ENCODE measurements at places on chromosomes 13 and 19.
A peak's percentile ranks its signal among the peaks of the same experiment; 100 is the strongest.

GRCh38 chr19:49896863-49897621, at the start of gene IL4I1:
Gene IL4I1 (minus strand): TSS chr19:49896887. CDS start chr19:49896160, 727 bp downstream.
- peak; percentile 70 for DNase-seq

GRCh38 chr13:72637561-72637960, 89.9 kb downstream of the MZT1 start:
- DNase-seq = no peak

- no peak for DNase-seq
Measured at GRCh38 chr13:110538632-110539031, 22.9 kb downstream of the RAB20 start.

GRCh38 chr13:88745011-88745410, 1073.8 kb downstream of the SLITRK5 start:
- no peak for DNase-seq

GRCh38 chr13:109783447-109783814, 3.0 kb downstream of the IRS2 start:
- DNase-seq = no peak

- DNase-seq = no peak
Measured at GRCh38 chr19:32206065-32206464, 139.3 kb upstream of the ZNF507 start.

DNA sequence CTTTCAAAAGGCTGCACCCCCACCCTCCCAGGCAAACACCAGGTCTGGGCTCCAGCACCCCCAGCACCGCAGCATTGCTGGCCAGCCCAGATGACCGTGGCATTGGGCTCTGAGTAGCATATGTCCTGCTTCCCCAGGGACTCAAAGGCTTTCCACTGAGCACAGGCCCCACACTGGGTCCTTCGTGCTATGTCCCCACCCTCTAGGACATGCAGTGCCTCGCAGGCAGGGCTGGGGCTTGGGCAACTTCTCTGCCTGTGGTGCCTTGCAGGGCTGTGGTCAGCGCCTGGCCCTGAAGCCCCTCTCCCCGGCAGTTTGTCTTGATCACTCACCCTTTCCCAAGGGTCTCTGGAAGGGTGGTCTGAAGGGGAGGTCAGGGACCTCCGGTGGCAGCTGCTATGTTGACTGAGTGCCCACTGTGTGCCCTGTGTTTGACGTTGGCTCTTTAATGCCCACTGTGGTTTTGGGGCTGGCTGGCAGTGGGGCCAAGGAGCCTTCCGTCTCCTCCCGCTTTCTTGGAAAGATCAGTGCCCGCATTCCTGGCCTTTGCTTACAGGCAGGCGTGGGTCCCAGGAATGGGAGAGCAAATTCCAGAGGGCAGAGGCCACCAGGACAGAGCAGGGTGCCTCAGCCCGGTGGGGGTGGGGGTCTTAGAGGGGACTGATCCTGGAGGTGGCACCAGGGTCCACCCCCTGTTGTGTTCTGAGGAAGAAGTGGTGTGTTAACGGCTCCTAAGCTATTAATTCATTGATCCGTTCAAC, 20.3 kb upstream of the CRTC1 start:
- DNase-seq = no peak

DNA sequence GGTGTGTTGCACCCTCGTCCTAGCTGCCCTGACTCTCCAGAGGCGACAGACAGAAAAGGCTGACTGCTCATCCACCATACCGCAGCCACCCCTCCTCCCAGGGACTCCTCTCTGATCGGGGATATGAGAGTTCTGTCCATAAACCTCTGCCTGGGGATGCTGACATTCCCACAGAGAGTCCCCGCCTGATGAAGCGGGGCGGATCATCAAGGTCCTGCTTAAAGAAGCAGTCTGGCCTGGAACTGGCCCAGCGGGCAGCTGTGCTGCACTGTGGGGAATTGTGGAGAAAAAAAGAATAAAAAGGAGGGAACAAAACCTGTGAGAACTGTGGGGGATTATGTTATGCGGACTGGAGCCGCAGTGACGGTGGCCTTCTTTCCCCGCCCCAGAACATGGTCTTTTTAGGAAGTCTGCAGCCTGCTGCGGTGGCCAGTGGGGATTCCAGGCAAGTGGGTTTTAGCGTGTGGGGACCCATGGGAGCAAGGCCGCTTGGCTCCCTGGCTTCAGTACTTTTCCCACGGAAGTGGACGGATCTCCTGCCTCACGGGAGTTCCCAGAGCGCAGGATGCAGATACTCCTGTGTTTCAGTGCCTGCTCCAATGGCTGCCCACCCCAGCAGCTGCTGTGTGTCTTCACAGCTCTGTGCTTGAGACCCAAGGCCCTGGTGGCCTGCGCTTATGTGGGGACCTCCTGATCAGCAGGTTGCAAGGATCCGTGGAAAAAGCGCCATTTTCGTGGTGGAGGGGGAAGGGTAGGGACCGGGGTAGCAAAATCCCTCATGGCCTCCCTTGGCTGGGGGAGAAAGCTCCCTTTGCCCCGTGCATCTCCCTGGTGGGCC, 1456.2 kb upstream of the SLC10A2 start:
- no peak for DNase-seq

GRCh38 chr19:15471639-15472101, 7.3 kb upstream of the RASAL3 start:
- no peak for DNase-seq

DNA sequence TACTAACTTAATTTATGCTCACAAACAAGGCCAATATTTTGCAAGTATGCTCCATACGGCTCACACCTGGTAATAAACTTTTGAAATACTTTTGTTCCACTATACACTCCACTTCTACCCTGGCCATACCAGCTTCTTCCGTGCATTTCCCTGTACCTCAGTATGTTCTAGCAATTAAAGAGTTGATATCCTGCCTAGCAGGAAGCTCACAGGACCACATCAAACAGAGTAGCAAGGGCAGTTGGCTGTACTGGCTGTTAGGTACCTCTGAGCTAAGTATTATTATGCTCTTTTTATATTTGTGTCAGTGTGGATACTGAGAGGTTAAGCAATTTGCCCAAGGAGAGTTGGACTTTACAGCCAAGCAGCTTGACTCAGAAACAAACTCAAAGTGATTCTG, 257.7 kb downstream of the SLITRK6 start:
- DNase-seq = no peak

- peak; percentile 60 for DNase-seq
Measured at GRCh38 chr13:99220199-99220935, 19.7 kb downstream of the UBAC2 start.

- no peak for DNase-seq
Measured at GRCh38 chr19:11031421-11032070, 57.7 kb upstream of the LDLR start.

DNA sequence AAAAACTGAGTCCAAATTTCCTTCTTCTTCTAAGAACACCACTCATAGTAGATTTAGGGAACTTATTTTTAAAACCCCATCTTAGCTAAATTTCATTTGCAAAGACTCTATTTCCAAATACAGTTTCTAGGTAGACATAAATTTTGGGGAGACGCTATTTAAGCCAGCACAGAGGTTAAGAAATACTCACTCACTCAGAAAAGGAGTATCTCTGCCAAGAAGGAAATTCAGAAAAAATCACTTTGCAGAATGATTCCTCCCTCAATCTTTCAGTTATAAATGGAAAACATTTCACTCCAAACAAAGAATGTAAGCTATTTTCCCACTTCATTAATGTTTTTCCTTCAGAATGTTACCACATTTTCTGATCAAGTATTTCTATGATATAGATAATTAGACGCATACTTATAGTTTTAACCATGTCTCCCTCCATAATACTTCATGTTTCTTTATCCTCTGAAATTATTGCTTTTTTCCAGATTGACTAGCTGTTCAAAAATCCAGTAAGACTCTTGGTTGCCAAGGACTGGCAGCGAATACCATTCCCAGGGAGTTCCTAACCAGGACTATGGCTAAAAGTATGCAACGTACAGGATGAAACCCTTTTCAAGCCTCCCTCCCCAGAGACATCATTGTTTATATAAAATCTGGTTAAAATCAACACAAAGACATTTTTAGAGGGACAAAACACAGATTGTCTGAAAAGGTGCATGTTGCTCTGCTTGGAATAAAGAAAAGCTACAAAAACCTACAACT, 52.5 kb upstream of the RXFP2 start:
- DNase-seq = no peak

DNA sequence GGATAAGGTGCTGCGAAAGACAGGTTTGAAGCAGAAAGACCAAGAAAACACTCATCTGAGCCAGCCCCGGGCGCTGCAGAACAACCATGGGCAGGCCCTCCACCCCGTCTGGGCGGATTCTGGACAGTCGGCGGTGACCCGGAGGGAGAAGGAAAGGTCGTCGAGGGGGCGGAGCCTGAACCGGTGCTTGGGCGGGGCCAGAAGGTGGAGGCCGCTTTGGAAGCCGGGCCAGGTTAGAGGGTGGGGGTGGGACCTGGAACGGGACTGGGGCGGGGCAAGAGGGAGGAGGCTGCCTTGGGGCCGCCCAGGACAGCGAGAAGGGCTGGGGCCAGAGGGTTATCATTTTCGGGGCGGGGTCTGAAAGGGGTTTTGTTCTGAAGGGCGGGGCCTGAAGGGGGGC, 5.0 kb upstream of the ZNF765 start:
- no peak for DNase-seq

DNA sequence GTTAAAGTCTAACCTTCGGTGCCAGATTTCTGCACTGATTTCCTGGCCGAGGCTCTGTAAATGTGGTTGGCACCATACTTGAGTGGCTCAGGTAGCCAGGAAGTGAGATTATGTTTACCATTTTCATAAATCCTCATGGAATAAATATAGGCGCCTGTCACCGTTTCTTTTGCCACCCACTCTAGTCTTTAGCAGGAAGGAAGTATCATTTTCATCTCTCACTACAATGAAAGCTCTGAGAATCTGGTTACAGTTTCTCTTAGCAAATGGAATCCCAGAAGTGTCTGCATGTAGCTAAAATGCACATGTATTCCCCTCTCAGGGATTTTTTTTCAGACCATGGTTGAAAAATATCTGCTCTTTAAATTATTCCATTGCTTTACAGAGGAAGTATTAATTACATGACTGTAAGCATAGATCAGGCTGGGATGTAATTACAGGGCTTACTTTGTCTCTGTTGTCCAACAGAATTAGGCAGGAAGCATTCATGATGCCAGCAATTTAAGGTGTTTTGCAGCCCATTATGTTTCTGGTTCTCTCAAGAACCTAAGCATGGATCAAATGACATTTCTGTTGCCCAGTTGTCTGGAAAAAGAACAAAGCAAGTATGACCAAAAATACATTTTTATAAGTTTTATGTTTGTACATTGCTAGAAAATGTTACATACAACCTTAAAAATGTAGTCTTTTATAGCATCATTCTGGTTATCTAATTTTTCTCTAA, 221.7 kb upstream of the SPRY2 start:
- no peak for DNase-seq

DNA sequence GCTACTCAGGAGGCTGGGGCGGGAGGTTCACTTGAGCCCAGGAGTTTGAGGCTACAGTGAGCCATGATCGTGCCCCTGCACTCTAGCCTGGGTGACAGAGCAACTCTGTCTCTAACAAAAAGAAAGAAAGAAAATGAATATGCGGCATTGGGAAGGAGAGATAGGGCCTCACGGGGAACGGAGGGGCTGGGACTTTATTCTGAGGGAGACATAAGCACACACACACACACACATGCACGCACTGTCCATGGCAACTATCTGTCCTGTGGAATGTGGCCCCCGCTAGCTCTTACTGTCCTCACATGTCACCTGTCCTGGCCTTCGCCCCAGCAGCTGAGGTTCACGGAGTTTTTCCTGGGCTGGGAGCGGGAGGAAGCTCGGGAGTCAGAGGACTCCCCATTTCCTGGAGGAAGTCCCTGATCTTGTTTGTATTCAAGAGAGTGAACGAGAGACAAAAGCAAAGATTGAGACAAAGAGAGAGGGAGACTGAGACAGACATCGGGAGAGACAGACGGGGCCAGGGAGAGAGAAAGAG, 654 bp downstream of the STAP2 start:
- no peak for DNase-seq

- DNase-seq = no peak
Measured at GRCh38 chr13:79831556-79831955, 350.6 kb downstream of the NDFIP2 start.

GRCh38 chr19:3774621-3775373, 2.8 kb upstream of the RAX2 start:
- DNase-seq = no peak

GRCh38 chr19:1754636-1755466, 1.5 kb downstream of the ONECUT3 start:
- DNase-seq = no peak

GRCh38 chr19:14248578-14249011, 42.6 kb upstream of the ADGRL1 start:
- DNase-seq = peak; percentile 25

GRCh38 chr13:113053801-113054604, 51.6 kb upstream of the F7 start:
- DNase-seq = no peak

- DNase-seq = no peak
Measured at GRCh38 chr19:54275951-54276350, 5.0 kb downstream of the LILRB2 start.

DNA sequence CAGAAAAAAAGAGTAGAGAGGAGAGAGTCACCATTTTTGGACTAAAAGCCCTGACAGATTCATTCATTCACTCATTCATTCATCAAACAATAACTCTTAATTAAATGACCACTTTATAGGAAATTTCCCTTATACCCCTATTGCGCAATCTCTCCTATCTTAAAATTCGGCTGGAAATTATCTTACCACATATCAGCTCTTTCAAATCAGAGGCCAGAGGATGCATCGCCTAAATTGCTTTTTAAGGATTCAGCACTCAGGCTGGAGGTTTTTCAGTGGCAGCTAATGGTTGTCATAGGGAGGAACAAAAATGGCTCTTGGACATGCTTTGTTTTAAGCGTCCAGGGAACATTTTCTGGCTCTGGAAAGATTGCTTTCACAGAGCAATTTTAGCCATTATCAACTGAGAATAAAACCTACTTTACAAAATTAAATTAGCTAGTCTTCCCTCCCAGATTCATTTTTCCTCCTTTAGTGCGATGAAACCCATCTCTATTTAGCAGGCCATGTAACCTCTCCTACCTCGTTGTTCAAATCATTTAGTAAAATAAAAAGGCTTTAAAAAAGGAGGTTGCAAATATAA, 115.2 kb downstream of the OLFM4 start:
- no peak for DNase-seq

DNA sequence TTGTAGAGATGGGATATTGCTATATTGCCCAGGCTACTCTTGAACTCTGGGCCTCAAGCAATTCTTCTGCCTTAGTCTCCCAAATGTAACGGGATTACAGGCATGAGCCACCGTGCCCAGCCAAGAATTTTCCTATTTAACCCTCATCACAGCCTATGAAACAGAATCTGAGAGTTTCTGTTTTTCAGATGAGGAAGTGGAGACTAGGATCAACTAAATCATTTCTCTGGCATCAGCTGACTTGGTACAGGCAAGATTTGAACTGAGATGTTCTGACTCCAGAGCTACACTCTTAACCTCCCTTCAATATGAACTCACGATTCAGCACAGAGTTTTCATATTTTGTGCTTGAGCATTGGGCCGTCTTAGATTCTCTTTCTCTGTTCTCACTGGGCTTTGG, 8.1 kb downstream of the ZNF460 start:
- DNase-seq = no peak

GRCh38 chr13:32825481-32825880, 190.7 kb upstream of the KL start:
- DNase-seq = no peak
